ENCODE measurements at places on chromosomes 16 and 17. TPM values are rescaled to one million over a fixed set of nuclear protein-coding genes. Genes with fewer than 3 reads are reported as not detected.

The PIPOX gene
- total RNA-seq = 1.8 TPM

The KCNG4 gene
- not detected for total RNA-seq

The PRPSAP2 gene
- total RNA-seq = 35.6 TPM

The MYADML2 gene
- total RNA-seq = not detected

The HOXB8 gene
- total RNA-seq = 2.9 TPM

The ODAD4 gene
- total RNA-seq = 0.13 TPM

The CDK5RAP3 gene
- 38.2 TPM for total RNA-seq

The MAPK7 gene
- 19.1 TPM for total RNA-seq

The CLDN7 gene
- total RNA-seq = 22.7 TPM

The KRTAP4-1 gene
- not detected for total RNA-seq

The FOXL1 gene
- 4.2 TPM for total RNA-seq

The FAM222B gene
- total RNA-seq = 16.9 TPM

The CNGB1 gene
- 0.07 TPM for total RNA-seq

The CD300E gene
- not detected for total RNA-seq

The G6PC1 gene
- total RNA-seq = not detected

Measured in thoracic aorta endothelial cell (primary cell).